ENCODE measurements at places on chromosomes 5 and 9.

DNA sequence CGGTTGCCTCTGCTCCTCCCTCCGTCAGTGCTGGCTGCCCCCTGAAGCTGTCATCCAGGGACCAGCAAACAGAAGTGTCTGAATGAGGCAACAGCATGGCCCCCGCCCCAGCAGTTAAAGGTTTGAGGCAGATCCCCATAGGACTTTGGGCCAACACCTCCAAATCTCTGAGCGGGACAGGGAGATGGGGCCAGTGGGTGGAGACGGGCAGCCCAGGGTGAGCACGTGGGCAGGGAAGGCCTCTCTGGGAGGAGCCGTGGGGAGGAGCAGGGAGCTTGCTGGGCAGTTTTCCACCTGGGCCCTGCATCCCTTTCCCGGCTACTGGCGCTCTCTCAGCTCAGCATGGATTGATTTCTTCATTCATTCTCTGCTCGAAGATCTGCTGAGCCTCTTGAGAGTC lies 39.1 kb upstream of the NOTCH1 start:
- no peak for DNase-seq

- DNase-seq: no peak
Observed at GRCh38 chr5:66511491-66511890, 84.7 kb upstream of the MAST4 start.

GRCh38 chr5:672329-673160 lies 20.6 kb downstream of the TPPP start:
- peak; percentile 79 for DNase-seq

DNA sequence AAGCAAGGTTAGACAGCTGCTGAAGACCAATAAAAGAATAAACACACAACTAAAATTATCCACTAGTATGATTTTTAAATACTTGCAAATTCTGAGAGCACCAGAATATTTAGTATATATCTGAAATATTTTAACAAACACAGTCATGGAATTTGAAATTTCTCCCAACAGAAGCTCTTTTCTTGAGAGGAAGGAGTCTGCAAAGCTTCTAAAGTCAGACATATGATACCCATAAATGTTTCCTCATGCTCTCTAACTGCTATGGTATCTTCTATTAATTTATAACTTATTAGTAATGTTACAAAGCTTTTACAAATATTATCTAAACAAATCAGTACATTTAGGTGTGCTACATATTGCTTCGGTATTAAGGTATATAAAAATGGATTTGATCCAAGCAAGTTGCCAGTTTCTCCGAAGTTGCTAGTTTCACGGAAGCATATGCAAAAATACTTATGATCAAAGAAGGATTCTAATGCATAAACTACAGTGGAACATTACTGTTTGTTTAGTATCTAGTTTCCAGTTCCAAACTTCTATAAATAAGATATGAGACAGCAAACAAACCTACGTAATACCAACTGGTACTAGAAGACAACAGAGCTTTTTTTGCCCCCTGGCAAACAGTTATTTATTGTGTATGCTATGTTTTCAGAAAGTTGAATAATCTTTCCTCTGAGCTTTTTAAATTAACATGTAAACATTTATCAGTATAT lies 22.0 kb downstream of the FNIP1 start:
- no peak for DNase-seq

DNA sequence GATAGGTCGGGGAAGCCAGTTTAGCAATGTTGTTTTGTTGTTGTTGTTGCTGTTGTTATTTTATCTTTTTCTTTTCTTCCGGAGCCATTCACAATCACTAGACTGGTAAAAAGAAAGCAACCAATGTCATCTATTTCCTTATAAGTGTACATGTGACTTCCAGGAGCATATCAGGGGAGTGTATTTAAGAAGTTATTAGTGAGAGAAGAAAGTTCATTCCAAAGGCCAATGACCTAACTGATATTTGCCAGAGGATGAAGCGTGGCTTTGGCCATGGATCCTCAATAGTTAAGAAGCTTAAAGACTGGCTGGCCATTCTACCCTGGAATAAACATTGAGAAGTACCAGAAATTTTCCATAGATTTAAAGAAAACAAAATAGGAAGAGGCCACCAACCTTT lies 341.4 kb upstream of the RFX3 start:
- DNase-seq: no peak

GRCh38 chr5:113770648-113771047 lies 257.2 kb downstream of the YTHDC2 start:
- no peak for DNase-seq
